Prostate gland (tissue), 2 donors: ENCODE measurements at places on chromosomes 12 and 14.

GRCh38 chr14:66503532-66503931 lies 4.4 kb upstream of the GPHN start:
- no peak for DNase-seq

DNA sequence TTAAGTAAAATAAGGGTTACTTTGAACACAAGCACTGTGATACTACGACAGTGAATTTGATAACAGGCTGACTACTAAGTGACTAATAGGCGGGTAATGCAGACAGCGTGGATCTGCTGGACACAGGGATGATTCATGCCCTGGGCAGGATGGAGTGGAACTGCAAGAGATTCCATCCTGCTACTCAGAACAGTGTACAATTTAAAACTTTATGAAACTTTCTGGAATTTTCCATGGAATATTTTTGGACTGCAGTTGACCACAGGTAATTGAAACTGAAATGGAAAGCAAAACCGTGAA lies 46.0 kb downstream of the YEATS4 start:
- DNase-seq, result no peak

DNA sequence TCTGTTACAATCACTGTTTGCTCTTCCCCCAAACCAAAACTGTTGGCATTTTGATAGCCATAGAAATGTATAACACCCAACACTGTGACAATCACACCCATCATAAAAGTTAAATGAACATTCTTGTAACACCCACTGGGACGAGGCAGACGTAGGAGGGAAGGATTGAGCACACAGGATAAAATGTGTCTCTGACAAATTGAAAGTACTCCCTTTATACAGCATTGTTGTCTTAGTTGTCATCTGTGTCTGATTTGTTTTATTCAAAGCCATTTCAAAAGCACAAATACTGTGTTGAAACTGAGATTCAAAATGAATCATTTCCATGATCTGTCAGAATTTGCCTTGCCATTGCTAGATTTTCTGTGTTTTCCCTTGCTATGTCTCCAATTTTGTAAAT lies 436.3 kb downstream of the TMTC2 start:
- DNase-seq, result no peak

DNA sequence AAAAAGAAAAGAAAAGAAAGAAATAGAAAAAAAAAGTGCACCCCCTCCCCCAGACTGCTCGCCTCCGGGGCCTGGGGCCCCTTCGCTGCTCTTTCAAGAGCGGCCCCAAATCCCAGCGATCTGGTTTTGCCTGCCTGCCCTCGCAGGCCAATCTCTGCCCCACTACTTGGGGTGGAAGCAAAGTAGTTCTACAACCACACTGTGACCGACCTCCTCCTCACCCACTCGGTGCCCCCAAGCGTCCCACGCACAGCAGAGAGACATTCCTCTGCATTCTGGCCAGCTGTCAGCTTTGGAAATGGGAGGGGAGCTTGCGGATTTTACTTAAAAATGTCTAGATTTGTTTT lies 2.4 kb upstream of the TBX3 start:
- no peak for DNase-seq

DNA sequence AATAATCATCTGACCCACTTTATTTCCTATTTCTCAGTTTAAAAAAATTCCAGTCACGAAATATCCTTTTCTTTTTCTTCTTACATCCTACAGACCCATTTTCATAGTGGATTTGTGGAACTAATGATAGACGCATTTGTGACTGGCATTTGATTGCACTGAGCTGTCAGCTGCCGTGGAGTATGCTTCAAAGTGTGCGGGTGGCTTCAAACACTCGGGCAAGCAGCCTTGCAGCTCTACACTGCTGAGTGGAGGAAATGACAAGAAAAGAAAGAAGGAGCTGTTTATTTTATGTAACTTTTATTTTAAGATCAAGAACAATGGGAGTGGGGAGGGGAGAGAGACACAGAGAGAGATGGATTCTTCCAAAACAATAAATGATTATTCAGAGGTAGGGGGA lies 112.8 kb upstream of the NAP1L1 start:
- no peak for DNase-seq

GRCh38 chr12:113973109-113973904 lies 7.2 kb upstream of the RBM19 start:
- DNase-seq, result no peak

DNA sequence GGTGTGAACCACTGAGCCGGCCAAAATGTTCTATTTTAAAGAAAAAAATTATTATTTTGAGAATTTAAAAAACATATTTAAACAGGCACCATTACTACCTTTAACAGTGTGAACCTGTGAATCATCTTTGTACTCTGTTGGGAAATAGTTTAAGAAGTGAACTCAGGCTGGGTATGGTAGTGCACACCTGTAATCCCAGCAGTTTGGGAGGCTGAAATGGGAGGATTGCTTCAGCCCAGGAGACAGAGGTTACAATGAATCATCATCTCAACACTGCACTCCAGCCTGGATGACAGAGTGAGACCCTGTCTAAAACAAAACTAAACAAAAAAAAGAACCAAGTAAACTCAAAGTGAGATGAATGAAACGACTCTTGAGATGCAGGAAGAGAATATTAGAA lies 3.1 kb upstream of the WDR89 start:
- DNase-seq, result no peak
